ENCODE measurements at places on chromosomes 3 and 15.

DNA sequence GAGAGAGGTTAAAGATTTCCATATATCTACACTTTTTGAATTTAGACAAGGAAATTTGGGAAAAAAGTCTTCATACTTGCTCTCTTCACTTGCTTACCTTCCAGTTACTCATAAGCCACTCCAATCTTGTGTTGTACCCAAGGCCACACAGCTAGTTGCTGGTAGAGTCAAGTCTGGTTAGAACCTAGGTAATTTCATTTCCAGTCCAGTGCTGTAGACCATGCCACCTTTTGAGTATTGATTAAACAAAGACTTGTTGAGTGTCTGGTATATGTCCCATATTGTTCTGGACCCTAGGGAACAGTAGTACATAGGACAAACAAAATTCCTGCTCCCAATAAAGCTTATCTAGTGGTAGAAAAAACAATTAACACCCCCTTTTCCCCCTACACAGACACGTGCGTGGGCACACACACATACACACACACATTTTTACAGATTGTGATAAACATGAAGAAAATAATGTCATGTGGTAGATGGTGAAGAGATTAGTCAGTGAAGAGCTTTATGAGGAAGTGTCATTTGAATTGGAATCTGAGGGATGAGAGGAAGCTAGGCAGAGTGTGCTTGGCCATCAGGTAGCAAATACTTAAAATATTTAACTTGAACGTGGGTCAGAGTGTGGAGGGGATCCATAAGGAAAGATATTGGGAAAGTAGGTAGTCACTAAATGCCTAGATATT is 2.1 kb downstream of the CMC1 start:
- DNase-seq = peak; percentile 44

DNA sequence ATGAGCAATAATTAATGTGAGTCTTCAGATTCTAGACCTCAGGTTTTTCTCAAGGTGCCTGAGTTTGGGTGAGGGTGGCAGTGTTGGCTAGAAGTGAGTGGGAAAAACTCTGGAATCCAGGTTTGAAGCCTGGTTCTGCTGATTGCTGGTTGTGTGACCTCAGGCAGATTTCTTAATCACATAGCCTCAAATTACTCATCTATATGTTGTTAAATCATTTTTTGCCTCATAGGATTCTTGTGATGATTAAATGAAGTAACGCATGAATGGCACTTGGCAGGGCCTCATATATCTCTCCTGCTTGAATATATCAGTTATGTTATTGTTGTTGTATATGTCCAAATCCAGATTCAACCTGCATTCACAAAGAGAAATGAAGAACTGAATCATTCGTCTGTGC is 60.5 kb downstream of the NR2F2 start:
- DNase-seq = no peak

DNA sequence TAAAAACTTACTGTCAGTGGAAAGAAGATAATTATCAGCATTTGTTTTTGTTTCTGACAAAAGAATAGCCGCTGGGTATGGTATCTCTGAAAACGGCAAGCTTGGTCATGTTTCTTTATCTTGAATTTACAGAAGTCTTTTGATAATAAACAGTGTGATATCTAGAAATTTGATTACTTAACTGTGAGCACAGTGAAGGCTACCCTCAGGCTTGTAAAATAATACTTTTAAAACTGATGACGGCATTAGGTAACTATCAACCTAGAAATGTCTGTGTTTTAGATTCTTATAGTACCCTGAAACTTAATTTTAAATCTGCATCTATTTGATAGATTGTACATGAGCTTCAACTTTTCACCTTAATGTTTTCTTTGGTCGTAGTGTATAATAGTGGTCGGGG is 43.4 kb downstream of the NSUN3 start:
- no peak for DNase-seq

GRCh38 chr3:135097276-135097946 is 302.4 kb downstream of the EPHB1 start:
- DNase-seq = no peak

GRCh38 chr3:188453431-188454384 is 299.8 kb downstream of the LPP start:
- no peak for DNase-seq

- DNase-seq = no peak
Measured at GRCh38 chr3:171586274-171586673, 126.1 kb upstream of the TNIK start.

DNA sequence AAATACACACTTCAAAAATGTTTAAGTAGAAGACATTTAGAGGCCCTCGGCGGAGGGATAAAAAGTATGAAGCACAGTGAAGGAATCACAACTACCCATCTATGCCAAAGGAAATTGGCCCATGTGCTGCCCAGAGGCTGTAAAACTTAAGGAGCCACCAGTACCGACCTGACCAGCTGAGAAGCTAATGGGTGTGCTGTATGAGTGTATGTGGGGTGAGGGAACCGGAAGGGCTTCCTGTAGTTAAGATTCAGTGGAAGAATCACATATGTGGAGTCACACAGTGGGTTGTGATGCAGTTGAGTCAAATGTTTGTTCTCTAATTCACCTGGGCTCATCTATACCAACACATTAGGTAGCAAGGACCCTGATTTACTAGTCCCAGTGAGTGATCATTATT is 516.0 kb upstream of the IL12A start:
- DNase-seq = no peak

DNA sequence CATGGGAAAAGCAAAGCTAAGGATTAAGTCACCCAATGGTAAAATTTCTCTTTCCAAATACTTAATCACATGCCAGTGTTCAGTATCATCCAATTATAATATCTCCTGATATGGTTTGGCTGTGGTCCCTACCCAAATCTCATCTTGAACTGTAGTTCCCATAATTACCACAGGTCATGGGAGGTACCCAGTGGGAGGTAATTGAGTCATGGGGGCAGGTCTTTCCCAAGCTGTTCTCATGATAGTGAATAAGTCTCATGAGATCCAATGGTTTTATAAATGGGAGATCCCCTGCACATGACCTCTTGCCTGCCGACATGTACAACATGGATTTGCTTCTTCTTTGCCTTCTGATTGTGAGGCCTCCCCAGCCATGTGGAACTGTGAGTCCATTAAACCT is 26.1 kb upstream of the NMB start:
- DNase-seq = no peak

- no peak for DNase-seq
Measured at GRCh38 chr3:107001635-107002034, 375.6 kb upstream of the CCDC54 start.

DNA sequence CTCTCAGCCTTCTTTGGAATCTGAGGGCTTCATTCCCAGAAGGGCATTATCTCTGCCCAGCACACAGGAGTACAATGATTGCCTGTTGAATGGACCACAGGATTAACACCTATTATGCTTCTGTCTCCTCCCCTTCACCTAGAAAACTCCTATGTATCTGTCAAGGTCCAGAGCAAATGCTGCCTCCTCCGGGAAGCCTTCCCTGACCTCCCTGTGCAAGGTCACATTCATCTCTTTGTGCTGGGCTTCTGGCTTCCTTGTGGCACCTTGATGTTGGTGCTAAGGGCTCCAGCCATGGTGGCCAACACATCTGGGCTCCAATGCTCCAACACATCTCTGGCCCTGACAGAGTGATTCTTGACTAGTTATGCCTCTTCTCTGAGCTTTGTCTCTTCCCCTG is 49.9 kb upstream of the ATP2B2 start:
- no peak for DNase-seq

Data from CD4-positive, alpha-beta T cell treated with Interleukin-4 for 4 hours (primary cell).